ENCODE measurements at places on chromosomes 4 and X. TPM values are rescaled to one million over a fixed set of nuclear protein-coding genes. Genes with fewer than 3 reads are reported as not detected.
A peak's percentile ranks its signal among the peaks of the same experiment; 100 is the strongest.

- peak; percentile 41 for DNase-seq
Observed at GRCh38 chr4:154743683-154744340, at the start of gene LRAT. Gene LRAT, plus strand, starts transcription at chr4:154744000. Its CDS starts 327 bp downstream, at chr4:154744327.

The XK gene
- total RNA-seq: 0.62 TPM

The GPR173 gene
- 1.2 TPM for total RNA-seq

GRCh38 chr4:65069177-65069576, 601.1 kb downstream of the EPHA5 start:
- no peak for DNase-seq

GRCh38 chrX:631802-632365, 1.3 kb downstream of the SHOX start:
- DNase-seq: no peak

GRCh38 chrX:119817130-119817690, 25.8 kb upstream of the RPL39 start:
- no peak for DNase-seq

The OFD1 gene
- total RNA-seq: 26.6 TPM

GRCh38 chrX:106898462-106898861, 4.7 kb downstream of the RIPPLY1 start:
- DNase-seq: peak; percentile 58

DNA sequence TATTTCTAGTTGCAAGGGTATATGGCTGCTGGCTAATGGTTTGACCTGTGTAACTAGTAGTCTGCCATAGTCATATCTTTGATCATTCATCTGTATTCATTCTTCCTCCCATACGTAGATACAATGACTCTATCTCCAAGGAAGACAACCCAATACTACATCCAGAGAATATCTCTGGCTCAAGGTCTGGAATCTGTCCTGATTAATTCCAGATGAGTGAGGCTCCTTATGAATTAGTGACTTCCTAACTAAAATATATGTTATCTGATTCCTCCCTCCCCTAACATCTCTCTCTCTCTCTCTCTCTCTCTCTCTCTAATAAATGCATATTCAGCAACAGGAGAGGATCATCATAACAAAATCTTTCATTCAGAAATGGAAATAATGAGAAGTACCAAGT, 641.5 kb downstream of the FAT4 start:
- DNase-seq: no peak

Data from NCI-H460 (cell line).